ENCODE measurements at places on chromosomes 13 and 19.

GRCh38 chr19:13053761-13054625 is 48.7 kb downstream of the LYL1 start:
- DNase-seq = no peak

DNA sequence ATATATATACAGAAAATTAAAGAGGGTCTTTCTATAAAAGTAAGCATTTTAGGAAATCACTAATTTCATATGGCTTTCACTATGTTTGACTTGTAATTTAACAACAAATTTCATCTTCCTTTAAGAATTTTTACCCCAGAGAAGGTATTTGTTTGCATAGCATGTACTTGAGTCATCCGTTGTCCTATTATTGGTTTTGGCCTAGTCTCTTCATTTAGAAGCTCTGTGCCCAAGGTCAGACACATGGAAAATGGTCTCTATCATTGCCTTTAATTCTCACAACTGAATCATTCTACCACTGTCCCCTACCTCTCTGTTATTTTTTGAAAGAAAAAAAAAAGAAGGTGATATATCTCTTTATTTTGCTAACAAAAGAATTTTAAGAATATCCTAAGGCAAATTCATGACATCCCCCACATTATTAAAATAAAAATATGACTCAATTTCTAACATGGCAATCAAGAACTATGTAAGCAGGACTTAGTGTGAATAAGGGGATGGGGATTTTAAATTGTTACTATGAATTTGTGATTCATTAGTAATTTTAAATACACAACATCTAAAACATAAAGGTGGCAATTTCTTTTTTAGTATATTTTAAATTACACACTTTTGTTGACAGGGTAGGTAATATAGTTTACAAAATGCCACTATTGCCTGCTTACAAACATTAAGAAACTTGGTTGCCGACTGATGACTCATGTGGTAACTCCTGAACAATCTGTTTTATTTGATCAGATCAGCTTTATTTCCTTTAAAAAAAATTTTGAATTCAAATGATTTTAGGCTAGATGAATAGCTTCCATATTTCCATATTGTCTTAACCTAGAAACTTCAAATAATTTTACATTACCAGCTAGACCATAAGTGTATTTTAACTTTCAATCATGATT is 13.9 kb downstream of the SLITRK5 start:
- no peak for DNase-seq

DNA sequence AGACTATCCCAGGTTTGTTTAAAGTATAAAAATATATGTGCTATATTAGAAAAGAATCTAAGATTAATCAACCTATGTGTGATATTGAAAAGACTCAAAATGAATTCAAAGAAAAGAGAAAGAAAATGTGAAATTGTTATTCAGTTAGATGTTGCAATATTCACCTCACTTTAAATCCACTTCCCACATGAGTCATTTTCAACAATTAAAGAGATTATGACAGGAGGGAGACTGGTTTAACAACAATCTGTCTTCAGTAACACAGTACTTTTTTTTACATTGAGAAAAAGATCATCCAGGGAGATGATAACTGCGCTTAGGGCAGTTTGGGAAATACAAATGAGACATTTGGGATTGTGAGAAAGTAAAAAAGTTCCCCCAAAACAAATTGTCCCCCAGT is 1246.2 kb downstream of the SLITRK1 start:
- no peak for DNase-seq

DNA sequence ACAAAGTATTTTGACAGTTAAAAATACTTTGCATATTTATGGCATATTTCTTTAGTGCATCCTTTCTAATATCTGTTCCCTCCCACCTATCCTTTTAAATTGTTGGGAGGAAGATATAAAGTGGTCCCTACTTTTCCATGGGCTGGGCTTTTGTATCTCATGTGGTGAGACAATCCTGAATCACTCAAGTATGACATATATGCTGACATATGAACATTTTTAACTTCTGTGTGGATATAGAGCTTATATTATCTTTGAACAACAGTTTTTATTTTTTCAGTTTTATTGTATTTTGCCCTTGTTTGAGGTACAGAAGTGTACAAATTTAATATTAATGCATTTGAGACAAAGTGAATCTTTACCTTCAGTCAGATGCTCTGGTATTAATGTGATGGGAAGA is 3.4 kb downstream of the ZMYM2 start:
- DNase-seq = no peak

- no peak for DNase-seq
These were observed 213.6 kb downstream of the URI1 start for GRCh38 chr19:30155381-30156200.
